Stimulated activated CD4-positive, alpha-beta T cell treated with anti-CD3 and anti-CD28 coated beads, Interleukin-1b, Interleukin-23, amount 100 ng/mL, for 48 hours (primary cell): ENCODE measurements at places on chromosomes 1 and 21.

DNA sequence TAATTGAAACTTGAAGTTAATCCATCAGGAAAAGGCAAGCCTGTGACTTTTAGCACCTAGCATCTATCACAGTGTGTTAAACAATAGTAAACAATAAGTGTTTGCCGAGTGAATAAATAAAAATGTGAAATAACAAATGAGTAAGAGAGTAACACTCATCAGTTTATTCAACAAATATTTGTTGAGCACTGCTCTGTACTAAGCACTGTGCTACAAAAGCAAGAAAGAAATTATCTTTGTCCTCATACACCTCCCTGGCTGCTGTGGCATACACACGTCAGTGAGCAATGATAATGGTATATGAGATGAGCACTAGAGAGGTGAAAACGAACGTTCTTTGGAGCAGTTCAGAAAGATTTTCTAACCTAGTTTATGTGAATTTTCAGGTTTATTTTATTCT lies 295.0 kb upstream of the LRRC7 start:
- no peak for DNase-seq

GRCh38 chr1:109959974-109960744 lies 24.4 kb upstream of the AHCYL1 start:
- no peak for DNase-seq

GRCh38 chr1:31764312-31765040 lies at the start of gene ADGRB2:
ADGRB2 (minus strand) TSS chr1:31764340; CDS start chr1:31757221, 7,119 bp downstream.
- DNase-seq = no peak

DNA sequence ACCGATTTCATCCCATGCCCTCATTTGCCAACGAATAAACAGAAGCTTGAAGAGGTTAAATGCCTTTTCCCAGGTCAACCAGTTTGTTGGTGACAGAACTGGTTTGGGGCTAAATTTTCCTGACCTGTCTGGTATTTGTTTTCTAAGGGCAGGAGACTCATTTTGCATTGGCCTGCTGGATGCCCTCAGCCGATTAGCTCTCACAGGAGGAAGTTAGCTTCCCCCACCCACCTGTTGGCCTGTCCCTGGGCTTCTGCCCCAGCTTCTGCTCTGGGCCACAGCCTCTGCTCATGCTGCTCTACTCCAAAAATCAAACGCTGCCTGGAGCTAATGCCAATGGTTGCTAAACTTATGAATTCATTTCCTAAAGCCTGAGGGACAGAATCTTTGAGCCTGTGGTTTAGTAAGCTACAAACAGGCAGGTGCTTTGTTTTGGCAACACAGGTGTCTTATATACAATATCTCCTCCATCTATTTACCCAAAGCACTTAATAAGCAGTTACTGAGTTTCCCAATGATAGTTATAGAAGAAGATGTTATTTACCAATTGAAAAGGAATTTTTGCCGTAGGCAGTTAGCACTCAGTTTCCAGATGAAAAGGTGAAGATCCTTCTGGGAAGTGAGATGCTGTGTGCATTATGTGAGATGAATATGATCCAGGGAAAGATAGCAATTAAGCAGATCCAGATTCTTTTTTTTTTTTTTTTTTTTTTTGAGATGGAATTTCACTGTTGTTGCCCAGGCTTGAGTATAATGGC lies 82.3 kb downstream of the TM2D1 start:
- DNase-seq = no peak

DNA sequence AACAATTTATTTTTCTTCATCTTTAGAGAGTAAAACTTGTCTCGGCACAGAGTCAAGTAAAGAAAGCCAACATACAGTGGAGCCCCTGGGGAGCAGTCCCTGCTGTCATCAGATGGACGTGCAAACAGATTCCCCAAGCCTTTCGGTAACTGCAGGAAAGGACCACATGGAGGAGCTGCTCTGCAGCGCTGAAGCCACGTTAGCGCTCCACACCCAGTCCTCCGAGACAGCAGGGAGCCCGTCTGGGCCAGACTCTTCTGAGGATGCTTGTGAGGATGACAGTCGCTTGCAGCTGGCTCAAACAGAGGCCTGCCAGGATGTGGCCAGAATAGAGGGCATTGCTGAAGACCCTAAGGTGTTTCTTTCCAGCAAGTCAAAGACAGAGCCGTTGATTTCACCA lies 77.1 kb upstream of the SCCPDH start:
- no peak for DNase-seq

DNA sequence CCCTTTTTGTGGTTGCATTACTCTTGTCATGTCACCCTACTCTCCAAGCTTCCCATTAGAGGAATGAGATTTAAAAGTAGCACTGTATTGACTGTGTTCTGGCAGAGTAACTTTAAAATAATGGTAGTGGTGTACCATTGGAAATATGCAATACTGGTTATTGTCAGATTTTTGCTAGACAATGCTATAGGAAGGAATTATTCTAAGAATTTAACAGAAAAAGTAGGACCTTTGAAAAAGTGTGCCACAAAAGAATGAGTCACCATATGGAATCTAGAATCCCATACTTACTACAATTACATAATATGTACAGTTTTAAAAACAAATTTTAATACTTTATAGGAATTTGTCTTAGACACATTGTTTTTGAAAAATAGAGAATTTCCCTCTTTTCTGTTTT lies 13.8 kb downstream of the MIER1 start:
- DNase-seq = no peak

GRCh38 chr1:169052727-169053126 lies 53.8 kb upstream of the ATP1B1 start:
- DNase-seq = no peak

DNA sequence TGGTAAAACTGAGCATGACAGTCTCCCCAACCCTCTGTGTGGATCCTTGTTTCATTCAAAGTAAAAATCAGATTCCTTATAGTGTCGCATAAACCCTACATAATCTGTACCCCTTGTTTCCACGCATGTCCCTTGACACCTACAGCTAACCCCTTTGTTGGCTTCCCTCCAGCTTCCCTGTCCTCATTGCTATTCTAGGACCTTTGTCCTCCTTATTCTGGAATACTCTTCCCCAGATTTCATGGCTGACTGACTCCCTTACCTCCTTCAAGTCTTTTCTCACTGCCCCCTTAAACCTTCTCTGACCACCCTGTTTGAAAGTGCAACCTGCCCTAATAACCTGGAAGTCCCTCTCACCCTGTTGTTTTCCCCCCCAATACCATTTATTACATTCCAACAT lies 4.0 kb downstream of the RNF11 start:
- DNase-seq = no peak

GRCh38 chr1:18182398-18183160 lies 75.0 kb downstream of the IGSF21 start:
- no peak for DNase-seq

GRCh38 chr1:154582885-154583284 lies 15.3 kb downstream of the CHRNB2 start:
- DNase-seq = no peak

DNA sequence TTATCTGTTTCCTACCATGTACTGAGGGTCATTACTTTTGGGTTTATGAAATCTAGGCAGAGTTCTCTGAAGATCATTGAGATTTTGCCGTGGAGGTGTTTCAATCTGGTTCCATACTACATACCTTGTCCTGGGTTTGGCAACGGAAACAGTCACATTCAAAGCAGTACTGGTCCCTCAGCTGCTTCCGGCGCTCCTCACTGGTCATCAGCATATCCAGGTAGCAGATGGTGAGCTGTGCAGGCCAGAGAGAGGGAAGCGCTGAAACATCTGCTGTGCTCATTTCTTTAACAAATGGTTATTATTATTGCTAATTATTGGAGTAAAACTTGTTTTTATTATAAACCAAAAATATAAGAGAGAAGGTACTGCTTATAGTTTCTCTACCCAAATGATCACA lies 591.7 kb downstream of the SMYD3 start:
- no peak for DNase-seq

DNA sequence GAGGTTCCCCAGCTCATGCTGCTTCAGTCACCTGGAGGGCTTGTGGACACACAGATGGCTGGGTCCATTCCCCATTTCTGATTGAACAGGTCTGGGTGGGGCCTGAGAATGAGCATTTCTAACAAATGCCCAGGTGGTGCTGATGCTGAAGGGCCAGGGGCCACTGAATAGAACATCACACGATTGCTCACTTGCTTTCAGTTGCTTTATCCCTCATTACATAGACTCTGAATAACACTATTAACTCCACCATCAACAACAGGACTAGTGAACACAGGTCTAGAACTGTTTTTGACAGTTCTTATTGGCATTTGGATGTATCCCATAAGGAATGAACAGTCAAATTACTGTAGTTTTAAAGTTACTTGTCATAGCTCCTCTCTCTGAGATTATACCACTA lies 12.1 kb downstream of the TRAPPC10 start:
- DNase-seq = no peak

- no peak for DNase-seq
Observed at GRCh38 chr21:39454949-39455668, 3.3 kb downstream of the SH3BGR start.

GRCh38 chr1:202238914-202239313 lies 45.3 kb downstream of the LGR6 start:
- DNase-seq = no peak

- peak; percentile 65 for DNase-seq
Observed at GRCh38 chr1:28580722-28581530, 11.1 kb upstream of the RAB42 start.

- DNase-seq = no peak
Observed at GRCh38 chr1:112026501-112026900, 37.0 kb upstream of the KCND3 start.

DNA sequence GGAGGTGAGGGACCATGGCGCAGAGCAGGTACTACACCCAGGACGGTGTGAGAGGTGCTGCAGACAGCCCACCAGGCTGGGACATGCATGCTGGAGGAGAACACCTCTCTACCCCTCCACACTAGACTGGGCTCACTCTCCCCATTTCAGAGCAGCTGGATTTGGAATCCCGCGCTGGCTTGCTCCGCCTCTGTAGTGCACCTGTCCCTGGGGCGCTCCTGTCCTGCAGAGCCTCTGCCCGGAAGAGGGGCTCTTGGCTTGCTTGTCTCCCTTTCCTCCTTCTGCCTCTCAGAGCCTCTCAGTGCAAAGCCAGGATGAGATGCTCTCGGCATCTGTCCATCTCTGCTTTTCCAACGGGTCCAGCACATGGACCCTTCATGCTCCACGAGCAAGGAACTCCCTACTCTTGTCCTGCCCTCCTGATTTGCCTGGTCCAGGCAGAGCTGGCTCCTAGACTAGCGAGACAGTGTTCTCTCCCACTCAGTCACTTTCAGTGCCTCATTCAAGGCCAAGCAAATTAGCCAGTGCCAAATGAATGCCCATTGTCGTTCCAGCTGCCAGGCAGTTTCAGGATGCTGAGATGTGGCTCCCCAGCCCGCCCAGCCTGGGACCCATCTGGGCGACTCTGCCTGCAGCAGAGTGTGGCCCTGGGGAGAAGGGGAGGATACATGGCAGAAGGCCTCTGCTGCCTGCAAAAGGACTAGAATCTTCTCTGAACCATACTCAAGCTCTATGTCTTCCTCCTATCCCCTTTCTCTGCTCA lies 33.7 kb downstream of the CDCA8 start:
- DNase-seq = no peak

DNA sequence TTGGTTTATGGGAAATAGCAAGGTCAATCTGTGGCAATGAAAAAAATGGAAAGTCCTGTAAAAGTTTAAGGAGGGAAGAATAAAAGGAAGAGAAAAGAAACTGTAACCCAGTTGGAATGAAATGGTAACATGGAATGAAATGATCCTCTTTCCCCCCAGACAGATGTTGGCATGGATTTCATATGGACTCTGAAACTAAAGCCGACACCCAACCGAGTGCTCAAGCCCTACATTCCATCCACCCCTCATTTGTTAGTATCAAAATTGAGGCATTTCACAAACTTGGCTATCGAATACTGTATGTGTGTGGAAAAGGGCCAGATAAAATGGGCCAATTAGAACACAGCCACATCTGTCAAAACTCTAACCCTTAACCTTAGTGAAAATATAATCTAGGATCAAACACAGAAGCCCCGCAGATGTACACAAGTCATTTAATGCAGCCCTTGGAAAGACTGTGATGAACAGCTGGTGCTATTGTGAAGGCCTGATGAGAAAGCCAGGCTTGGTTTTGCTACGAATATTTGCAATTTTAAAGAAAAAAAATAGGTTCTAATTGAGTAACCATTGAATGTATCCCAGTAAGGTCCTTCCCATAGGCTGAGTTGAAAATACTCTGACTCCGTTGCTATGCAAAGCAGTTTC lies 72.6 kb upstream of the RGL1 start:
- DNase-seq = no peak

DNA sequence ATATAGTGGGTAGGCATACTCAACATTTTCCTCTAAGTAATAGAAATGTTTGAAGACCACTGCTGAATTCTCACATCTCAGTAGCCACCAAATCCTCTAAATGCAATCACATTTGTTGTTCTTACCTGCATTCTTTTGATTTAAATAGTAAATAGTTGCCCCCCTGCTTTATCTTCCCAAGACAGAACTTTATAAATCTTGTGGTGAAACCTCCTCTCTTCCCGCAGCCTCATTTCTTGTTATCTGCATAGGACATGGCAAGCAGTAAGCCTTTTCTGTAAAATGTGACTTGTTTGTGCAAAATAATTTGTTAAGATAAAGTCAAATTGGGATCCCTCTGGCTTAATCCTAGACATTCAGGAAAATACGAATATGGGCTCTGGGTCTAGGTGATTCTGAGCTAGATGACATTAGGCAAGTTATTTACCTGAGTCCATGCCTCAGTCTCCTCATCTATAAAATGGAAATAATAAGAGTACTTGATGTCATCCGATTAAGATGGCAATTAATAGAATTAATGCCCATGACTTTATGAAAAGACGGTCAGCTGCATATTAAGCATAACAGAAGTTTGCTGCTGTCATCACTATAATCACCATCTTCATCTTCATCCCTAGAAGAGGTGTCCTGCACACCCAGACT lies 77.7 kb downstream of the LRRC8C start:
- DNase-seq = no peak

GRCh38 chr1:33280091-33280661 lies 23.9 kb downstream of the ZNF362 start:
- DNase-seq = no peak

- DNase-seq = no peak
Observed at GRCh38 chr21:42983103-42983502, 8.7 kb downstream of the PKNOX1 start.

GRCh38 chr1:224450561-224451350 lies 16.2 kb upstream of the WDR26 start:
- no peak for DNase-seq

GRCh38 chr1:32496127-32496526 lies 31.3 kb downstream of the ZBTB8B start:
- DNase-seq = no peak

DNA sequence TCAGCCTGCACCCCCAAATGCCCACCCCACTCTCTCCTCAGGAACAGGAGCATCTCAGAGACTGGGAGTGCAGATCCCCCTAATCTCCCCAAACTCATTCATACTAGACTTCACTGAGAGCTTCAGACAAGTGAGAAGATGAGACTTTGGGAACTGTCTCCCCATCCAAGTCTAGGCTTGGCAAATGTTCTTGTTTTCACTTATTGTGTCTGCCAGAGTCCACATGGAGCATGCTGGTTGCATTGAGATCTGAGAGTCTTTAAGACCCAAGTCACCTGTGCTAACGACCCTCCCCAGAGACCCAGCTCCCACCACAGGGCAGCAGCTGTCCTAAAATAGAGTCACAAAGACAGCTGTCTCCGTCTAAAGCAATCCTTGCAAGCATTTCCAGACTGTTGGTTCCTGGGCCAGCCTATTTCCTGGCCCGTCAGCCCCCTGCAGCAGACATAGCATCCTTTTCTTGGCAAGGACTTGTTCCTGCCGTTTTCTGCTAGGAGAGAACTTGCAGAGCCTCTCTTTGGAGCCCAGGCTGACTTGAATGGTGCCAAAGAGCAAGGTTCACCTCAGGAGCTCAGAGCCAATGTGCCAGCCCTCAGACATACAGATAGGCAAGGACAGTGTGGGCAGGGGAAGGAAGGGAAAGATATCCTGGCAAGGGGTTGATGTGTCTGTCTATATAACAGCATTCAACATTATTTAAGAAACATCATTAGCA lies 1.9 kb upstream of the CNTN2 start:
- DNase-seq = no peak
